ENCODE measurements at places on chromosomes 3 and 15. TPM values are rescaled to one million over a fixed set of nuclear protein-coding genes. Genes with fewer than 3 reads are reported as not detected.

DNA sequence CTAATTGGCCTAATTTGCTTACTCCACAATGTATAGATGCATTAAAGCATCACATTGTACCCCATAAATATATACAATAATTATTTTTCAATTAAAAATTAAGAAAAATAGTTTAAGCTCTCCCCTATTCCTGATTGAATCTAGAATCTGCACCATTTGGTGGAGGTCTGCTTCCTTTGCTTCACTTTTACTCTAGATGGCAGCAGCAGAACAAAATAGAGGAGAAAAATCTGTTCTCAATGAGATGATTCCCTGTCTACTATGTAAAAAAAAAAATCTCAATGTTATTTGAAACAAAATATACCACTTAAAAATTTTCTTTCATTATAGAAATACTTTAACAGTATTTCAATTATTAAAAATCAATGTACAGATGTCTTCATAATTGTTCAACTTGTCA lies 109.6 kb upstream of the FXR1 start:
- peak; percentile 35 for DNase-seq

DNA sequence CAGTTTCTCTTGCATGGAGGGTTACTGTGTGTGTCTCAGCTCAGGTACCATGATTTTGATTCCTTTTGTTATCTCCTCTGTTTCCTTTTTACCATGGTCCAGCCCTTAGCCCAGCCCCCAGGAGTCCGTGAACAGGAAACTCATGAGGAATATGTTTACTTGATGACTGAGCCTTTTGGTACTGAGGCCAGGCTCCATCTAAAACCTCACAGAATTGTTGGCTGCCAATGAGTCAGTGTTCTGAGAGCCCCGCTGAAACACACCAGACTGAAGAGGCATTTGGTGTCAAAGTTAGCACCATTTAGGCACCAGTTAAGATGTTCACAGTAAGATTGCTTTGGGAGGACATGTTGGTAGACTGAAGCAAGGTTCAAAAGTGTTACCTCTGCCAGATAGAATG lies 80.9 kb downstream of the DGKG start:
- no peak for DNase-seq

SYNPR gene
- not detected for total RNA-seq

A4GNT gene
- not detected for total RNA-seq

CIDEC gene
- total RNA-seq = not detected

All from lung (tissue), 17 donors.